Neural progenitor cell (in vitro differentiated cells): ENCODE measurements at places on chromosomes 2 and 18.

DNA sequence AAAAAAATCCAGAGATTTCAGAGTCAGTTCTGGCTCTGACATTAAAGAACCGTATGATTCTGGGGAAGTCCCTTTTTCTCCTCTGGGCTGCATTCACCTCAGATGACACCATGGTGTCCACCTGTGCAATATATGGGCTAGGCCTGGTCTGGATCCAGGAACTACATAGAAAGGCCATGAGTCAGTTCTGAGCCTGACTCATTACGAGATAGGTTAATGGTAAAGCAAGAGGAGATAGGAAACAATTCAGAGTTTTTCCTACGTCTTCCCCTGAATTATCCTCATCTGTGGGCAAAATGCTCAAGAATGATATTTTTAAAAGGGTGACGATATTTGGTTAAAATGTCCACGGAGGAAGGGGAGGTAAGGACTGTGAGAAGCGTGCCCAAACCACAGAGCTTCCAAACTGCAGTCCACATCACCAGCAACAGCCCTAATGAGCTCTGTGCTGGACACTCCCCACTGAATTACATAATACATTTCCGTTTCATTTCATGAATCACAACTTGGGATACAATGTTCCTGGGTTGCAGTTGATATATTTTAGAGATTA is 180.1 kb upstream of the OSR1 start:
- no peak for DNase-seq

GRCh38 chr2:240128608-240129145 is 7.4 kb downstream of the COPS9 start:
- no peak for DNase-seq

- no peak for DNase-seq
Measured at GRCh38 chr2:156005531-156005930, 327.0 kb downstream of the NR4A2 start.

- DNase-seq, result no peak
Measured at GRCh38 chr2:165835363-165835762, 41.3 kb upstream of the GALNT3 start.

DNA sequence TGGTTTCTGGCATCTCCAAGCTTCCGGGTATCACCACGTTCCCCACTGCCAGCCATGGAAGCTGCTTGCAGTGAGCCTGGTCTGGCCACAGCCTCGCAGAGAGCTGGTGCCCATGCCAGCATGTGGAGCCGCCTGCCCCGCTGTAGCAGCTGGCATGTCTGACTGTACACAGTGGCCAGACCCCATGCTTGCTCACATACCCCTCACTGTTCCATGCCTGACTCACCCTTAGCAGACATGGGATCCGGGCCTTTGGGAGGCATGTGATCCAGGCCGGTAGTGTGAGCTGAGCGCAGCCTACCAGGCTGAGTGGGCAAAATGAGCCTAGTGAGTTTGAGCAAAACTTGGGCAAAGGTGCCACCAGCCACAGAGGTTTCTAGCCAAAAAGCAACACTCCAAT is 18.8 kb upstream of the RPRD1A start:
- no peak for DNase-seq

DNA sequence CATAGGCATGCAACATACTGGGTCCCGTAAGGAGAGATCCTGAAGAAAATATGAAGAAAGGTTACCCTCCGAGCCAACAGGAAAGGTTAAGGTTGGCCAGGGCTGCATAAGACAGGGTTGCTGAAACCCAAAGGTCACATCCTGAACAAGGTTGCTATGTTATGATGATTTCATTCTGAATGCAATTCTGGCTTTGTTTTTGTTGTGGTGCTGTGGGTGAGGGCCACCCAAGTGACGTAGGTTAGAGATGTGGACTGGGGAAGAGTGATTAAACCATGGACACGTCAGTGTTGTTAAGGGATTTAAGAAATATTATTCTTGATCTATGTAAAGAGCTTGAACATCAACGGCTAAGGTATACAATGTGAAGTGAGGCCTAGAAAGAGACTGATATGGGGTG is 60.0 kb downstream of the ZEB2 start:
- DNase-seq, result no peak
